ENCODE measurements at places on chromosomes 16 and 17. TPM values are rescaled to one million over a fixed set of nuclear protein-coding genes. Genes with fewer than 3 reads are reported as not detected.
A peak's percentile ranks its signal among the peaks of the same experiment; 100 is the strongest.

GRCh38 chr16:8323153-8323552 lies 267.2 kb downstream of the TMEM114 start:
- no peak overlapping the region for H3K4me3 ChIP-seq
- H3K27ac ChIP-seq, result no peak overlapping the region
- no peaks in the 10 kb centered on the region for H3K27me3 ChIP-seq
- no peak for DNase-seq
- H3K4me1 ChIP-seq, result no peaks in the 10 kb centered on the region

GRCh38 chr16:50457423-50457822 lies 88.6 kb upstream of the BRD7 start:
- peak; percentile 26 for DNase-seq
- peaks cover 2% of the 10 kb centered on the region for H3K27me3 ChIP-seq
- no peak overlapping the region for H3K4me3 ChIP-seq
- no peak overlapping the region for H3K27ac ChIP-seq
- H3K4me1 ChIP-seq, result peaks cover 10% of the 10 kb centered on the region

- H3K4me3 ChIP-seq, result no peak overlapping the region
- H3K36me3 ChIP-seq, result peaks cover 6% of the 10 kb centered on the region
- H3K27ac ChIP-seq, result no peak overlapping the region
- DNase-seq, result peak; percentile 7
Observed at GRCh38 chr17:15444805-15445204, 22.6 kb downstream of the CDRT4 start.

DNA sequence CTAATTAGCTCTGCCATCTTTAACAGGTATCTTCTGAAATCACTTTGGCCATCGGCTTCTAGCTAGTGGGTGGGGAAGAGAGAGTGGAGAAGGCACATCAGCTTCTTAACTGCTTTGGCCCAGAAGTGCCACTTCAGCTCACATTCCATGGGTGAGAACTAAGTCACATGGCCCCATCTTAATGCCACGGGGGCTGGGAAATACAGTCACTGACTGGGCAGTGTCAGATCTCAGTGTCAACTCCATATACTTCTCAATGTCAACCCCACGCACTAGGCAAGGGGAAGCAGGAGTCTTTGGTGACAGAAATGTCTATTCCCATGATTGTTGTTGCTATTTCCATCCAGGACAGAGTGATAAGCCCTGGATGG lies 29.4 kb downstream of the CCR7 start:
- H3K4me3 ChIP-seq, result no peak overlapping the region
- H3K27me3 ChIP-seq, result no peaks in the 10 kb centered on the region
- H3K4me1 ChIP-seq, result peaks cover 92% of the 10 kb centered on the region
- H3K36me3 ChIP-seq, result peaks cover 7% of the 10 kb centered on the region

DNA sequence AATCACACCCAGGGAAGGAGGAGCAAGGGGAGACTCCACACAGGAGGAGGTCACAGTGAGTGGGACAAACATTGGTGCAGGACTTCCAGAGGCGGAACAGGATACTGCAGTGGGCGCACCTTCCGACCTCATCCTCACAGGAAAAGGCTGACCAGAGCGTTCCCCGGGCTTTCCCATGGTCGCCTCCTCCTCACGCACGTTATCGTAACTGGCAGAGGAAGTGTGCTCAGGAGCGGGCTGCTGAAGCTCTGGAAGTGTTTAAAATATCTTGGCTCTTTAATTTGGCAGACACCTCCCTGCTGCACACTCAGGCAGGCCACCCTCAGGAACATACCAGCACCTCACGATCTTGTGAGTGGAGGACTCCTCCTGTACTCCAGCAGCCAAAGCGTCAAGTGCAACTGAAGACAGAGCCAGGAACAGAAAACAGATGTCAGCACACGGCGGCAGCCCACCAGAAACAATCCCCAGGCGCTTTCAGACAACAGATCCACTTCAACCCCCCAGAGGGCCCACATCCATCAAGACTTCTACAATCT lies 17.5 kb downstream of the FANCA start:
- peaks cover 58% of the 10 kb centered on the region for H3K36me3 ChIP-seq
- H3K27ac ChIP-seq, result no peak overlapping the region
- H3K27me3 ChIP-seq, result no peaks in the 10 kb centered on the region
- no peak overlapping the region for H3K4me3 ChIP-seq

DNA sequence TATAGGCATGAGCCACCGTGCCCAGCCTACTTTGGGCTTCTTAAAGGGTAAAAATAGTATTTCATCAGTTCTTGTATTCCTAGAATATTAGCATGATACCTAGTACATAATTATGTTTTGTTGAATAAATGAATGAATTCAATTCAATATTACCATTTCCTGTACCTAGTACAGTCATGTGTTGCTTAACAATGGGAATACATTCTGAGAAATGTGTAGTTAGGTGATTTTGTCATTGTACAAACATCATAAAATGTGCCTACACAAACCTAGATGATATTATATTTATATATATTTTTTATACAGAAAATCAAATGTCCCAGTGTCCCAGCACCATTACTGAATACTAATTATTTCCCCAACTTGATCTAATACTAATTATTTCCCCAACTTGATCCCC lies 85.6 kb upstream of the HAS3 start:
- no peak for DNase-seq
- peaks cover 9% of the 10 kb centered on the region for H3K36me3 ChIP-seq
- no peaks in the 10 kb centered on the region for H3K27me3 ChIP-seq
- no peak overlapping the region for H3K27ac ChIP-seq

DNA sequence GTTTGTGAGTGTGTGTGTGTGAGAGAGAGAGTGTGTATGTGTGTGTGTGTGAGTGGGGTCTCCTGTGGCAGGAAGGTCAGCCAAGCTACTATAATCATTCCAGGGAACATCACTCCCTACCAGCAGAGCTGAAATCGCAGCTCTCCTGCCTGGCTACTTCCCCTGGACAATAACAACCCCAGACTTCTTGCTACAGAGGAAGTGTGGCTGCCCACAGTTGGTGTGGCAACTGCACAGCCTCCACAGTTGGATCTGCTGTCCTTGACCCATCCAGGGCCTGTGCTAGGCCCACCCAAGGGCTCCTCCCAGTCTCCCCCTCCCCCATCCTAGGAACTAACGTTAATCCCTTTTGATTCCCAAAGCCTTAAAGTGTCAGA lies 1.5 kb downstream of the SLC13A5 start:
- peaks cover 56% of the 10 kb centered on the region for H3K27me3 ChIP-seq
- no peak overlapping the region for H3K27ac ChIP-seq
- no peak overlapping the region for H3K4me3 ChIP-seq
- peaks cover 11% of the 10 kb centered on the region for H3K4me1 ChIP-seq
- no peaks in the 10 kb centered on the region for H3K36me3 ChIP-seq
- no peak for DNase-seq

The RMI2 gene
- total RNA-seq, result 56.0 TPM

The CASKIN2 gene
- 3.0 TPM for total RNA-seq

The RNF135 gene
- total RNA-seq, result 5.8 TPM

The GP2 gene
- total RNA-seq, result not detected

The TEKT5 gene
- total RNA-seq, result 0.27 TPM

All from activated CD4-positive, alpha-beta T cell treated with anti-CD3 and anti-CD28 coated beads for 36 hours (primary cell).